ENCODE measurements at places on chromosomes 5 and 9. TPM values are rescaled to one million over a fixed set of nuclear protein-coding genes. Genes with fewer than 3 reads are reported as not detected.

The PTGDS gene
- total RNA-seq, result 2.2 TPM

The TAF1L gene
- not detected for total RNA-seq

The PCDHAC1 gene
- 2.8 TPM for total RNA-seq

The MSX2 gene
- 2.0 TPM for total RNA-seq

The RASGRF2 gene
- 2.0 TPM for total RNA-seq

The KIF12 gene
- 2.3 TPM for total RNA-seq

The ACO1 gene
- 44.2 TPM for total RNA-seq

The NOL8 gene
- 21.8 TPM for total RNA-seq

The ELOVL7 gene
- total RNA-seq, result 39.2 TPM

The FCN2 gene
- not detected for total RNA-seq

The SLC6A3 gene
- not detected for total RNA-seq

The SPINK13 gene
- not detected for total RNA-seq

The ARHGEF37 gene
- 6.9 TPM for total RNA-seq

The PCAT7 gene
- 0.17 TPM for total RNA-seq

The VCAN gene
- total RNA-seq, result 99.3 TPM

The DNAJC25 gene
- total RNA-seq, result 4.5 TPM

The PCDHB16 gene
- 0.21 TPM for total RNA-seq

The NADK2 gene
- 18.5 TPM for total RNA-seq

The SV2C gene
- under 0.01 TPM for total RNA-seq

The PCDHGC3 gene
- total RNA-seq, result 39.7 TPM

The CA9 gene
- 0.50 TPM for total RNA-seq

The IL33 gene
- total RNA-seq, result 0.50 TPM

The SLCO6A1 gene
- total RNA-seq, result not detected

The OTP gene
- total RNA-seq, result not detected

The SAXO1 gene
- not detected for total RNA-seq

The CD274 gene
- 19.5 TPM for total RNA-seq

The CLIC3 gene
- total RNA-seq, result 27.0 TPM

The PDLIM4 gene
- 217 TPM for total RNA-seq

The AFAP1L1 gene
- total RNA-seq, result 23.2 TPM

The CCDC192 gene
- total RNA-seq, result not detected

The PCDHGB4 gene
- total RNA-seq, result 10.5 TPM

The RNF180 gene
- 2.9 TPM for total RNA-seq

The PDE6A gene
- total RNA-seq, result 0.17 TPM

The PCDHGA8 gene
- total RNA-seq, result 1.7 TPM

The CETN3 gene
- total RNA-seq, result 28.3 TPM

The TIMD4 gene
- not detected for total RNA-seq

The IFNK gene
- total RNA-seq, result not detected

The ELAVL2 gene
- total RNA-seq, result 0.67 TPM

The WWC1 gene
- 17.8 TPM for total RNA-seq

The SPATA31C1 gene
- not detected for total RNA-seq

The INSL4 gene
- total RNA-seq, result not detected

The ZFP2 gene
- total RNA-seq, result 1.0 TPM

The PCDHA9 gene
- 0.83 TPM for total RNA-seq

The TLE1 gene
- total RNA-seq, result 21.7 TPM

The TIFAB gene
- total RNA-seq, result not detected
